ENCODE measurements at places on chromosomes 4 and X. TPM values are rescaled to one million over a fixed set of nuclear protein-coding genes. Genes with fewer than 3 reads are reported as not detected.

- DNase-seq = no peak
Observed at GRCh38 chr4:16794816-16795445, 103.5 kb downstream of the LDB2 start.

GRCh38 chr4:37967736-37968135, 7.5 kb downstream of the PTTG2 start:
- no peak for DNase-seq

Gene AMTN
- not detected for total RNA-seq

DNA sequence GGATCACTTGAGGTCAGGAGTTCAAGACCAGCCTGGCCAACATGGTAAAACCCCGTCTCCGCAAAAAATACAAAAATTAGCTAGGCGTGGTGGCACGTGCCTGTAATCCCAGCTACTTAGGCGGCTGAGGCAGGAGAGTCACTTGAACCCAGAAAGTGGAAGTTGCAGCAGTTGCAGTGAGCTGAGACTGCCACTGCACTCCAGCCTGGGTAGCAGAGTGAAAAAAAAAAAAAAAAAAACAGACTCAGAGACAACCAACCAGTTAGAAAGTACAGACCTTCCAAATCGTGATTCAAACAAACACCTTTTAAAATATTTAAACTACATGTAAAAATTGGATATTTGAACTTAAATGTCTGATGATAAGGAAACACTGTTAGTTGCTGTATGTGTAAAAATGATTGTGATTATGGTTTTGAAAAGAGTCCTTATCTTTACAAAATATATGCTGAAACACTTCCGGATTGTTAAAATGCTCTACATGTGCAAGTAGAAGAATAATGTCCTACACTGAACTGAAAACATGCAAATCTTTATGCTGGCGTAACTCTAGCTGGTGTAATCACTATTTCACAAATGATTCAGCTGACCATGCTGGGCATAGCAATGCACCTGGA, 37.8 kb downstream of the SH3KBP1 start:
- DNase-seq = no peak

DNA sequence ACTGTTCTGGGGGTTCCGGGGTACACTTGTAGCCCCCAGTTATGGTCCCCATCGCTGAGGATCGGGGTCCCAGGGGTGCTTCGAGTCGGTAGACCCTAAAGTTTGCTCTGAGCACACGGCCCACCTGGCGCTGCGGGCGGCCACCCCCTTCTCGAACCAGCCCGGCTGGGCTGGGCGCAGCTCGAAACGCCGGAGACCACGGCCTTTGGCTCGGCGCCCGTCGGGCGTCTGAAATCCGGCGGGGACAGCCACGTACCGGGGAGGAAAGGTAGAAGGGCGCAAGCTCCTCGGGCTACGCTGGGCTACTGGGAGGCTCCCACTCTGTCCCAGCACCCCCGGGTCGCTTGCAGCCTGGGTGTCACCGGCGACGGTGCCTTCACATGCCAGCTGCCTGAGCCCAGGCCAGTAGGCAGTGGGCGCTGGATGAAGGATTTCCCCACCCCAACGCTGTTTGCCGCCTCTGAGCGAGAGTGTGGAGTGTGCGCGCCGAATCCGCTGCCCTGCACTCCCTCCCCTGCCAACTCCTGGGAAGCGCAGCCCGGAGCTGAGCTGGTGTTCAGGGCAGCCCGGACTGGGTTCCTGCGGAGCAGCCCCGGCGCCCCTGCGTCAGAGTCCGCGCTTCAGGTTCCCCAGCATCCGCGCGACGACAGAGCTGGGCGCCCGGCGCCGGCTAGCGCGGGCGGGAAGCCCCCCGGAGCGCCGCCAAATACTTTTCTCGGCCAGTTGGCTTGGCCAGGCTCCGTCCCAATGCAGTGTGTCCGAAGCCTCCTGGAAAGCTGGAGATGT, 637 bp downstream of the MAMLD1 start:
- no peak for DNase-seq

DNA sequence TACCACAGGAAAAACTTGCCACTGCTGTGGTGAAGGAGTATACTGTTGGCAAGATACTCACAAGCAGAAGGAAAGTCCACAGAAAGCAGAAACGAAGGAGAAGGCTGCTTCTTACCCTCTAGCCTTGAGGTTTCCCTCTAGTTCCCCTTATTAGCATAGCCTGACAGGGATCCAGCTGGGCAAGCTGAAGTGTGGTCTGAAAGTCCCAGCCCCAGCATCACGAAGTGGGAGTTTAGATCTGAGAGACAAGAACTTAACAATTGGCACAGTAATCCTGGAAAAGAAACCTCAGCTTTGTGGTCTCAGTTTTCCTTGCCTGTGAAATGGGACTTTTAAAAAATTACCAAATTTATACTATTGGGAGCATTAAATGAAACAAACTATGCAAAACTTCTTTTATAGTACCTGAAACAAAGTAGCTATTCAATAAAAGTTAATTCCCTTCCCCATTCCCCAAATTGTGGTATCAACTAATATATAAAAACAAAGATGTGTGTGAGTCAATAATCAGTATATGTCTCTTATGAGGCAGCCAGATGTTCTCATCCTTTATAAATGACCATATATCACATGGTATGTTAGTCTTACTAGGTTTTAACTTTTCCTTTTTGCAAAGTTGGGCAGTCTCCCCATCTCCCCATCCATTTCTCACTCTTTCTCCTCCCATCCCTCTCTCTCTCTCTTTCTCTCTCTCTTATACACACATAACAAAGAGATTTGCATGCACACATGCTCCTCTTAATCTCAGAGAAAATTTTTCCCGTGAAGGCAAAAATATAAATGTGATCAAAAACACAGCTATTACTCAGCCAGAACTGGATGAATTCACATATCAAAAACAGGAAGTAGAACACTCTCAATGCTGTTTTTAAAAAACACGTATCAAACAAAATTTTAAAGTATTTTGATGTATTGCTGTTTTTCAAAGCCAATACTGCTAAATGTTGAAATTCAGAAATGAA, 57.8 kb downstream of the SCFD2 start:
- no peak for DNase-seq

All from cardiac septum (tissue), 1 donor.